NCI-H1417 (cell line): ENCODE measurements at places on chromosomes 13 and 19.

GRCh38 chr19:21934593-21934992, 76.2 kb downstream of the ZNF208 start:
- no peak for DNase-seq

DNA sequence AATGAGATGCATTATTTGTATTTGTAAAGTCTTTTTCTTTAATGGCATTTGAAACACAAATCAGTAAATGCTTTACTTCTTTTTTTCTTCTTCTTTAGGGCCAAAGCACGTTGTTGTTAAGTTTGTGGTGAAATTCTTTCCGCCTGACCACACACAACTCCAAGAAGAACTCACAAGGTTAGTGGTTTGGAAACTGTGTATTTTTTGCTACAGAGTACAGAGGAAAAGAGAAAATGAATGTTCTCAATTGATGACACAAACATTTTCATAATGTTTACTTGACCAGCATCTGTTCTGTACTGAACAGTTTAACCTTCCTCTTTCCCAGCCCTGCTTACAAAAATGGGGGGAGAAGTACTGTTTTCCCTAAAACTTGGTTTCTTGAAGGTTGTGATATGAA, 190.9 kb upstream of the RNF113B start:
- DNase-seq, result no peak

DNA sequence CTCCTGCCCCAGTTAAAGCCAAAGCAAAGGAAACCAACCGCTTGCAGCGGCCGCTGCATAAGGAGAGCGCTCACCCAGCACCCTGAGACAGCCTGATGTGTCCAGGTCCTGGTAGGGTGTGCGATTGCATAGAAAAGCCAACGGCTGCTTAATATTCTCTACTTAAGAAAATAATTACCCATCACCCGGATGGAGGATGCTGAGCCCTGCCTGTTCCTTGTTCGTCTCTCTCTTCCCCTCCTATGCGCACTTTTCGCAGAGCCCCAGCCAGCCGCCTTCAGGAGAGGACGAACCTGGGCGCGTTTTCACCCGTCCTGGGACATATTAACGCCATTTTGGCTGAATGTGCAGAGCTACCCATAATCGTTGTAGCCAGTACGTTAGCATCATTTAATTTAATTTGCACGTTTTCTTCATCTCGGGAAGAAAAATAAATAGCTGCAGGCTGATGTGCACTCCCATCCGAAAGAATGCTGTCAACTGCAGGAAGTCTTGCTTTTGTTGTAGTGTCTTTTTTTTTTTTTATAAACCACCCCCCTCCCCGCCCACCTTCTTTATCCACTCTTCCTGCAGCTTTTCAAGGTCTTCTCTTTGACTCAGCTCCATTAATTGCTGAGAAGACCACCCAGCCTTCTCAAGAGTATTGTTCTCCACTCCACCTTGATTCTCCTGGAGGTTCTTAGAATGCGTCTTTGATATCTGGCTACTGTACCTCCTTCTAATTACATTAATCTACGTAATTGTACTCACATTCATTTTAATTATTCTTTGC, 214.5 kb downstream of the TEX29 start:
- DNase-seq, result no peak

- no peak for DNase-seq
Observed at GRCh38 chr19:45182758-45183157, 4.2 kb downstream of the BLOC1S3 start.

- no peak for DNase-seq
Observed at GRCh38 chr13:46575818-46576221, 22.9 kb downstream of the LRCH1 start.

DNA sequence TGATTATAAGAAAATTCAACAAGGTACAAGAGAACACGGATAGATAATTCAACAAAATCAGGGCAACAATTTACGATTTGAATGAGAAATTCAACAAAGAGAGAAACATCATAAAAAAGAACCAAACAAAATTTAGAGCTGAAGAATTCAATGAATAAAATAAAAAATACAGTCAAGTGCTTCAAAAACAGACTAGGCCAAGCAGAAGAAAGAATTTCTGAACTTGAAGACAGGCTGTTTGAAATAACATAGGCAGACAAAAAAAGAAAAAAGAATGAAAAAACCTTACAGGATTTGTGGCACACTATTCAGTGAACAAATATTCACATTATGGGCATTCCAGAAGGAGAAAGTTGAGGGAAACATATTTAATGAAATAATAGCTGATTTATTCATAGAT, 31.1 kb downstream of the ZNF283 start:
- DNase-seq, result no peak
